ENCODE measurements at places on chromosomes 2 and 18. TPM values are rescaled to one million over a fixed set of nuclear protein-coding genes. Genes with fewer than 3 reads are reported as not detected.

Gene C2orf72
- not detected for total RNA-seq

Gene LYG1
- 0.47 TPM for total RNA-seq

Gene ZNF2
- total RNA-seq: 3.0 TPM

Gene MTLN
- total RNA-seq: 133 TPM

DNA sequence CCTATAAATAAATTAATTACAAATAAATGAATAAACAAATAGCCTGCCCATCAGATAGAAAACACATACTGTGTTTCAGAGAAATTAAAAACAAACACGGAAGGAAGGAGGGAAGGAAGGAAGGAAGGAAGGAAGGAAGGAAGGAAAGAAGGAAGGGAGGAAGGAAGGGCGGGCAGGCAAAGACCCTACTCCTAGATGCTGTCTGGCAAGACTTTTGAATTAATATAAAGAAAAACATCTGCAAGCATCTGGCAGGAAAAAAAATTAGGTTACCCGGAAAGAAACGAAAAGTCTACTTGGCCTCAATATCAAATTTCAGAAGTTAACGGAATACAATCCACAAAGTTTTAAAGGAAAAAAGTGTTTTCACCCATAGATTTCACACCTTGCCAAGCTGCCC lies 49.1 kb downstream of the LOXHD1 start:
- DNase-seq: no peak

- DNase-seq: no peak
Observed at GRCh38 chr18:13916559-13916958, 1.2 kb upstream of the MC2R start.

DNA sequence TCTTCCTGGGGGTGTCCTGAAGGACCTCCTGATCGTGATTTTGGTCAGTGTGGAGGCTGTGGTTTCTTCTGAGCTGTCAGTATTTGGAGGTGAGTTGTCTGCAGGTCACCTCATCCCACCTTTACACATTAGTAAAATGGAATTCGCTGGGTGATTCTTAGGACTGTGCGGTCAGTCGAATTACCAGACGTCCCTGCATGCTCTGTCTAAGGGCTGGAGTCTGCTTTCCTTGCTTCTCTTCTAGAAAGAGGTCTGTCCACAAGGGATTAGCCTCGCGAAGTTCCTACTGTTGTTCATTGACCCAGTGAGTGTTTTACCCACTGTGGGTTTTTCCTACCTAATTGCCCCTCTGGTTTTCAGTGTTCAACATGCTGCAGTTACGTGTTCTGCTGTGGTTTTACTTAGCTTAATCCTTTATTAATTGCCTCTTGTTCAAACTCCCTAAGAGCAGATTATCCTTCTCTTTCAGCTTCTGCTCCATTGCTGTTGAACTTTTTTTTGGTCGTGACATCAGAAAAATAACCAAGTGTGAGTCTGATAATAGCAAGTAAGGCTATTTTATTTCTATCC lies 183.4 kb downstream of the NEDD4L start:
- no peak for DNase-seq

GRCh38 chr18:76859474-76860339 lies 37.4 kb downstream of the ZNF236 start:
- DNase-seq: no peak

GRCh38 chr2:214837466-214837865 lies 28.0 kb upstream of the BARD1 start:
- DNase-seq: no peak

DNA sequence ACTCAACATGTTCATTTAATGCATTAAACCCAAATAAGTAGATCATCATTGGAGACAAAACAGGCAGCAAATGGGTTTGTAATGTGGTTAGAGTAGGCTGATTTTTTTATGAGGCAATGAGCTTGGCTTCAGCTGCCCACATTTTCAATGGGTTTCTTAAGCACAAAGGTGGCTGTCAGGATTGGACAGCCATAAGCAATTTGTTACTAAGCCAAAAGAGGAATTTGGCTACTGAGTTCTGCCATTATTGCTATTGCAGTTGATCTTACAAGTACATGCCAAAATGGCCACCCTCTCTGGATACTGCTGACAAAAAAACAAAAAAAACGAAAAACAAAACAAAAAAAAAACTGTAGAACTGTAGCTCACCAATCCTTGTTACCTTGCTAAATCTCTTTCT lies 1348.0 kb upstream of the PIK3C3 start:
- DNase-seq: no peak

GRCh38 chr18:28650860-28651259 lies 473.9 kb upstream of the CDH2 start:
- no peak for DNase-seq

DNA sequence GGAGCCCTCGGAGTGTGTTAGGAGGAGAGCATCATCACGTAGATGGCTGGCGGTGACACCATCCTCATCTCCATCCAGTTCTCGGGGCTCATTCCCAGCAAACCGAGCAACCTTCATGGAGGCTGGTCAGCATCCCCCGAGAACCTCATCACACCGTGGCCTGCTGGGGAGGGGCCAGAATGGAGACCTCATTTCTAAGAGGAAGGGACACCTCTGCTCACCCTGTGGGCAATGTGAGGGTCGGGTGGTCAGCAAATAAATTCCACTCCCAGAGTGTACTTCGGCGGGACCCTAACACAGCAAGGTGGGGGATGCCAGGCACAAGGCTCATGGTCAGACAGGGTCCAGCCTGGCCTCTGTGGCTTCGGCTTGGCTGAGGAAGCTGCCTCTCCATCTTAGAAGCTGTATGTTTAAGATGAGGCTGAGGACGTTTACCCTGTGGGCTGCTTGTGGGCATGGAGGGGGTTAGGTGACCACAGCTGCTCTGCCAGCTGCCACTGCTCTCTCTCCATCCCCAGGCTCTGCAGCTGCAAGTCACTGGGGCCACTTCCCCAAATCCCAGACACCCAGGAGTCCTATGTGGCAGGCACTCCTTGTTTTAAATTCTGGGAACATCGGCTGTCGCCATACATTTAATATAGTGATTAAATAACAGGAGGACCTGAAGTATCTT lies 56.5 kb upstream of the PXDN start:
- DNase-seq: no peak

- DNase-seq: no peak
Observed at GRCh38 chr2:169464882-169465281, 14.4 kb upstream of the BBS5 start.

DNA sequence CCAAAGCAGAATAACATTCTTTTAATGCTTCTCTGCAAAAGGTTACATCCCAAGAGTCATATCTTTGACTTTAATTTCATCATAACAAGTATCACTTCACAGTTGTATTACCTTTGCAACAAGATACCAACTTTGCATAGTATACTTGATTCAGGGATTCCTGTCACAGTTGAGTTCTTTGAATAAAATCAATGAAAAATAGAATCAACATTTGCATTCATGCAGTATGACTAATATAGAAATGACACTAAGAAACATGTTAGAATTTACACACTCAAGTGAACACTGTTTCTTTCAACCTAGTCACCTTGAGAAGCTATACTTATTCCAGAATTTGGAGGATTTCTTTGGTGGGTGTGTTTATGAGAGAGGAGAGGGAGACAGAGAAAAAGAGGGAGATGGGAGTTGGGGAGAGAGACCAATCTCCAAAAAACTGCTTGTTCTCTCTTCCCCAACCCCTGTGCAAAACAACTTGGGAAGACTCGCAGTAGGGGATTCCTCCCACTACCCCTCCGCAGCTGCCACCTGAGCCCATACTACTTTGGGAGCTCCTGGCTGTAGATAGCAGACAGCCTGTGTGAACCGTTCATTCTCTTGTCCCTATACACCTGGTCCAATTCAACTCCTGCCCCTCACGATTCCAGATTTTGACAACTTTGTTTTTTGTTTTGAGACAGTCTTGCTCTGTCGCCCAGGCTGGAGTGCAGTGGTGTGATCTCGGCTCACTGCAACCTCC lies 57.7 kb downstream of the PELI1 start:
- no peak for DNase-seq

- no peak for DNase-seq
Observed at GRCh38 chr2:67502346-67503065, 105.4 kb downstream of the ETAA1 start.

- DNase-seq: no peak
Observed at GRCh38 chr2:177338177-177338721, 54.3 kb upstream of the AGPS start.

DNA sequence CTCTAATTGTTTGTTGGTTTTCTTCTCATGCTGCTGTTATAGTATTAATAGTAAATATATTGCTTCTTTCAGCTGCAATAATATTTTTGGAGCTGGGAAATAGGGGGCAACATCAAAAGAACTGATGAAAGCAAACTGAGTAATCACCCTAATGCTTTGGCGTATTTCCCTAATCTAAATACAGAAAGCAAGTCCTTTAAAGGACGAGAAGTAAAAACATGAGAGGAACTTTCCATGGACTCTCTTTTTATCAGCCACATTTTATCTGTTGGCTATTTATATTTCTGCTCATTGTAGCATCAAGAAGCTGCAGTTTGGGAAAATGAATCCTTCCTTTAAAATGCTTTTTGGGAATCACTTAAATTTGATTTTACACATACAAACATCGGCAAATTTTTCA lies 139.9 kb upstream of the SLC8A1 start:
- no peak for DNase-seq

GRCh38 chr2:69954084-69954483 lies 7.3 kb downstream of the ASPRV1 start:
- no peak for DNase-seq

DNA sequence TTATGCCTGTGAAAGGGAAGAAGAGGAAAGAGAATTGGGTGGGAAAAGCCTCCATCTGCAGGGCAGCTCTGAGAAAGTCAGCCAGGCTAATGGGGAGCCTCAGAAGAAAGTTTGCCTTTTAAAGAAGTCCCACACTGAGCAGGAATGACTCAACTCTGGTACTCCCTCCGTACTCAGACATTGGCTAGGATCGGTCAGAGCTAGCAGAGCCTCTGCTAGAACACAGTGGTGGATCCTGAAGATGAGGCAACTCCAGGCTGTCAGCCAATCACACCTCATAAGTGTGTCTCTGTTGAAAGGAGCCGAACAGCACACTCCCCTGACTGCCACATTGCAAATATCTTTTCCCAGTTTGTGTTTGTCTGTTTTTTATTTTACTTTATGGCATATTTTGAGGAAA lies 96.9 kb downstream of the HNRNPLL start:
- DNase-seq: peak; percentile 71

All from left cardiac atrium (tissue), 4 donors.